Adipocyte (in vitro differentiated cells): ENCODE measurements at places on chromosomes 6 and 20.

DNA sequence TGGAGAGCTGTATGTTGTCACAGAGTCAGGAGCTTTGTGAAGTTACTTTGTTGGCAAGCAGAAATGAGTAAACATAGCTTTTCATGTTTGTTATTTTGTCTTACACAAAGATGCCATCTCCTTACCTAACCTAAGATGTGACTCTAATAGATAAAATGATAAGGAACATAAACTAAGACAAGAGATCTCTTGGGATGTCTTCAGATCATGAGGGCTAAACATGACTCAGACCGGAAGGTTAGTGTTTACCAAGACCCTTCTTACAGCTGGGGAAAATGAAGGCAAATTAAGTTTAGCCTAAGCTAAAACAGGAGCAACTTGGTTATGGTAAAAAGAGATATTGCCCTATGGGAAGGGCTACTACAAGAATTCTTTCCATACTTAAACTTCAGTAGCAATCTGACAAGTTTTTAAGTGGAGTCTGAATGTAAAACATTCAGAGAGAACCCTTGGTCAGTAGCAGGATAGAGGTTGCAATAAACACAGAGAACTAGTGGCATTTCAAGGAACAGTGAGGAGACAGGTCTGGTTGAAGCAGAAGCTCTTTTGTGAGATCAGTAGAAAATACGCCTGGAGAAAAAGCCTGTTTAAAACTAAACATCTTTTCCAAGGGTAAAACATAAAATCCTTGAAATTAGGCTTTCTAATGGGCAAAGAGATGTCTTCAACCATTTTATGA is 29.9 kb downstream of the SGK1 start:
- no peak for DNase-seq

GRCh38 chr20:34143951-34144350 is 31.9 kb upstream of the EIF2S2 start:
- no peak for DNase-seq

DNA sequence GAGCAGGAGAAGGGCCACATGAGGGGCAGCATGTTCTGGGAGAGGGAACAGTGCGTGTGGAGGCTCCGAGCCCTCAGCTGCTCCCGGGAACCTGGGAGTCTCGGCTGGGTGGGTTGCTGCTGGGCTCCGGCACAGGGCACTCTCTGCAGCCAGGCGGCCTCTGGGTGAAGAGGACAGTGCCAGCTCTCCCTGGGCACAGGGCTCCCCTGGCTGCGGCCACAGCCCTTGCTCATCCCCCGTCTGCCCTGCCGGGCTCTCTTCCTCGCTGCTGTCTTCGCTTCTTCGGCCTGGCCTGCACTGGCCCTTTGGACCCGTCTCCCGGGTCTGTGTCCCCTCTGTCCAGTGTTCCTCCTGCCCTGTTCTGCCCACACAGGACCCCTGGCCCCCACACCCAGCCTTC is 48.2 kb downstream of the CDH4 start:
- DNase-seq: no peak

DNA sequence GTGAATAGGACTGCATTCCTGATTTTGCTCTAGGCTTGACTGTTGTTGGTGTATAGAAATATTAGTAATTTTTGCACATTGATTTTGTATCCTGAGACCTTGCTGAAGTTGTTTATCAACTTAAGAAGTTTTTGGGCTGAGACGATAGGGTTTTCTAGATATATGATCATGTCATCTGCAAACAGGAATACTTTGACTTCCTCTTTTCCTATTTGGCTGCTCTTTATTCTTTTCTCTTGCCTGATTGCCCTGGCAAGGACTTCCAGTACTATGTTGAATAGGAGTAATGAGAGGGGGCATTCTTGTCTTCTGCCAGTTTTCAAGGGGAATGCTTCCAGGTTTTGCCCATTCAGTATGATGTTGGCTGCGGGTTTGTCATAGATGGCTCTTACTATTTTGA is 13.4 kb downstream of the HLA-DOB start:
- no peak for DNase-seq

DNA sequence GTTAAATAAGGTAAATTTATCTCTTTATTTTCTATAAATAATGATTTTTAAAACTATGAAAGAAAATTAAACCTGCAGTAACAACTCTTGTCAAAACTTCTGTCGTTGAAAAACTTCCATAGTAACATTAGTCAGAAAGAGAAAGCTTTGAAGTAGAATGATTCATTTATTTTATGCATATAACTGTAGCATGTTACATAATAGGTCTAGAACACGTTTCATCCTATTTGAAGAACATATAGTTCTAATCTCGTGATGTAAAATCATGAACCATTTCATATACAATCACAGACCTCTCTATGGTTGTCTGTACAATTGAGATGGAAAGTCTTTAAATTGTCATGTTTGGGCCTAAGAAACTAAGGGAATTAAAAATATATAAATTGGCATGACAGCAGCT is 61.3 kb upstream of the MYLIP start:
- DNase-seq: no peak
